Stimulated activated CD8-positive, alpha-beta memory T cell treated with anti-CD3 and anti-CD28 coated beads, Interleukin-2, amount 100 ng/mL, for 1 hour (primary cell): ENCODE measurements at places on chromosomes 3 and 15.

GRCh38 chr3:166195808-166196207, 358.6 kb upstream of the BCHE start:
- DNase-seq, result no peak

DNA sequence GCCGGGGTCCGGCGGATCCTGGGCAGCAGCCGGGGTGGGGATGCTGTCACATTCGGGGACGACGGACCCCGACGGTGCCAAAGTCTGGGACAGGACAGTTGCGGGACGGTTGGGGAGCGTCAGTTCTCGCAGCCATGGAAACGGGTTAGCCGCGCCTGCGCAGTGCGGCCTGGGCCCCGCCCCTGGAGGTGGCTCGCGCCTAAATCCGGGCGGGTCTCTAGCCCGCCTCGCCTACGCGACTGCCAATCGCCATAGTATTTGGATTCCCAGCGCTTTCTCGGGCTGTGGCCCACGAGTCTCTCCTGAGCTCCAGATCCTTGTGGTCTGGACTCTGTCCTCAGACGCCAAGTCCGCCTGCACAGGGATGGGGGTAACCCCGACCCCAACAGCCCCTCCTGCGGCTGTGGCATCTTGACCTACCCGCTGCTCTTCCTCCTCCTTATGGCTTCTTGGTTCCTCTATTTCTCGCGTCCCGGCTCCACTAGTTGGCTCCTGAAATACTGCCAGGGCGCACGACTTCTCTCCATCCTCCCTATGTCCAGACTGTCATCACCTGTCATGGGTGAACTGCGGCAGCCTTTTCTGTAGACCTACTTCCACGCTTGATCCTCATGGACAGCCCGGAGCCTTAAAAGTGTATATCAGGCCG, at the start of gene ZMYND10:
TSS of gene ZMYND10 (minus strand) at position 147 of the 649 bp plus-strand sequence. CDS start 153 bp downstream, outside the sequence.
- DNase-seq, result no peak

DNA sequence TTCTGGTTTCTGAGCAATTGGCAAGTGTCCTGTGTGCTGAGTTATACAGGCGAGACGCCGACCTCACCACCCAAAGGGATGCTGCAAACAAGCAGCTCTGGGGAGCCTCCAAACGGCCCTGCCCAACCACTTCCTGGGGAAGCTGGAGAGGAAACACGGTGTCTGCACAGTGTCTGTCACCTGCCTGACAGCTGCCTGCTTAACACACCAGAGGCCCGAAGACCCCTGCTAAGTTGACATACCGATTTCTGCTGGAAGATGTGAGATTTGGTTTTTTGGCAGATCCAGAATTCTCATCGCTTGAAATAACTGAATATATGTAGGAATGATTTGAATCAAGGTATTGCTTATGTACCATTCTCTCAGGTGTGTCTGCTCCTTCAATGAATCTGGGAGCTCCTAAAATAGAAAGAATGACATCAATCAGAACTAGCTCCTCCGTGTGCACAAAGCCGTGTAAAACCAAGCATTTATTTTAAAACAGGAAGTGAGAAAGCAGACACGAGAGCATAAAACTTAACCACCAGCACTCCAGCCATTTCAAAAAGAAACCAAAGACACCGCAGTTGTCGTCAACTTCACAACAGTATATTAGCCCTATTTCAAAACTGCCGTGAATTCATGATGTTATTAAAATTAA, 27.2 kb downstream of the LRRC2 start:
- peak; percentile 70 for DNase-seq

DNA sequence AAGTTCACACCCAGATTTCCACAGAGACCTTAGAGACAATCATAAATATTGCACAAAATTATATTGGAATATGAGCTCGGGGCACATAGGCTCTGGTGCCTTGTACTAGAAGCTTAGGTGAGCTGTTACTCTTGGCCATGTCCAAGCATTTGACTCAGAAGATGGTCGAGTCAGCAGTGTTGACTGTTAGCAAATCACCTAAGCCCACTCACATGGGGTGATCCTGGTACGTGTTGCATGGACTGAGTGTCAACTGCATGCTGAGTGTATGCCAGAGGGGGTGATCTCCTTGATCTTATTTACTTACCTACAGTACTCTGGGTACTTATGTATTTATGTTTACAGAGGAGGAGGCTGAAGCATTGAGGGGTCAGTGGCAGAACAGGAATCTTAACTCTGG, 14.0 kb downstream of the SMAD3 start:
- DNase-seq, result no peak

DNA sequence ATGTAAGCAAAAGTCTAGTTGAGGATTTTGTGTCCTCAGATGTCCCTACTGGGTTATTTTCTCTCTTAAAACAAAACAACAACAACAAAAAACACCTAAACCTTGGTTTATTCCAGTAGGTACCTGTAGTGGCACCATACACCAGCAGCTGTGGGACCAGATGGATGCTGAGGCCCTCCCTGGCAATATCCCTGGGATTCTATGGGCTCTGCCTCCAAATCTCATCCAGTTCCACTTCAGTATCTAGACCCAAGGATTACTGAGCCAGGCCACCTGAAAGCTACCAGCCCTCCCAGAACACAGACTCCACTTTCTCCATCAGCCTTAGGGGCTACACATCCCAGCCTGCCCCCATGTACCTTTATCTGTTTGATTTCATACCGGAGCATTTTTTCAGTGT, 1.7 kb downstream of the TIMP4 start:
- no peak for DNase-seq

- no peak for DNase-seq
Observed at GRCh38 chr15:95119041-95119610, 887.8 kb downstream of the MCTP2 start.

DNA sequence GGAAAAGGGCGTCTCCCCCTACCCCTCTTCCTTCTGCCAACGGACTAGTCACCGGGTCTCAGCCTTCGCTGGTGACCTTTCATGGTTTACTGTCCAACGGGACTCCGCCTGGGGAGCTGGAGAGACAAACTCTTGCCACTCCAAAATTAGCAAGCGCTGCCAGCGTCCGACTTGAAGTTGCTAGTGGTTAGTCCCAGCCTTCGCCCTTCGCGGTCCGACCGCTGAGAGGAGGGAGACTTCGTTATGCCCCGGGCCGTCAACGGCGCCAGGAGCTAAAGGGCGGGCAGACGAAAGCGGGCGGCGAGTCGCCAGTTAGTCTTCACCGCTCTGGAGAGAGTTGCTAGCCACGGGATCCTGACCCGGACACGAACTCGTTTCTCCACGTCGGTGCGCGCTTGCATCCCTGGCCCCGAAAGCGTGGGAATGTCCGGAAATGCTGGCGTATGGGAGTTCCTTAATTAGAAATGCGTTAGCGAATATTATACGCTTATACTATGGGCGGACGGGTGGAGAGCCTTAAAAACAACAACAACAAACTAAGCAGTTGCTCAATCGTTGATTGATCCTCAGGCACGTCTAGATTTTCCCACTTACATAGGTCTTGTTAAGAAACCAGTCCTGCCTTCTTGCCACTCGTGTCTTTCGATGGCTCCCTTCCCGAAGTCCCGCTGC, 716 bp downstream of the SMC4 start:
- no peak for DNase-seq

DNA sequence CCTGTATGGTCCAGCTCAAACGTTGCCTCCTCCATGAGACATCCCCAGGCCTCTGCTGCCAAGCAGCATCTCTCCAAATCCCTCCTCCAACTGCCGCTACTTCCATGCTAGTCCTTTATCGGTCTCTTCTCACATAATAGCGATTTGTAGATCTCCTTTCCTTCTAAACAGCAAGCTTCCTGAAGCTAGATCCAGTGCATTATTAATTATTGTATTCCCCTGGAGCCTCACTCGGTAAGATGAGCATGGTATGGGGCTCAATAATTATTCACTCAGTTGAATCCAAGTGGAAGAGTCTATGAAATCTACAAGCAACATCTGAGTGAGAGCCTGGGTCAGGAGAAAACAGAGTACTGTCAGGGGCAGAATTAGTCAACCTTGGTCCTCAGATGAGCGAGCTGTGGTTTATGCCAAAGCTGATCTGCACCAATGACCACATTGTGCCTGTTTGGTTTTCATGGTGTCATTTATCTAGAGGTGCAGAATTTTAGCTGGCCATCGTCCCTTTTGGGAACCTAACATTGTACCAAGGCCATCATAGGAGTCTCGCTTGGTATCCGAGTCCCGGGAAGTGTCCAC, 93.8 kb upstream of the UBE2E1 start:
- DNase-seq, result no peak

DNA sequence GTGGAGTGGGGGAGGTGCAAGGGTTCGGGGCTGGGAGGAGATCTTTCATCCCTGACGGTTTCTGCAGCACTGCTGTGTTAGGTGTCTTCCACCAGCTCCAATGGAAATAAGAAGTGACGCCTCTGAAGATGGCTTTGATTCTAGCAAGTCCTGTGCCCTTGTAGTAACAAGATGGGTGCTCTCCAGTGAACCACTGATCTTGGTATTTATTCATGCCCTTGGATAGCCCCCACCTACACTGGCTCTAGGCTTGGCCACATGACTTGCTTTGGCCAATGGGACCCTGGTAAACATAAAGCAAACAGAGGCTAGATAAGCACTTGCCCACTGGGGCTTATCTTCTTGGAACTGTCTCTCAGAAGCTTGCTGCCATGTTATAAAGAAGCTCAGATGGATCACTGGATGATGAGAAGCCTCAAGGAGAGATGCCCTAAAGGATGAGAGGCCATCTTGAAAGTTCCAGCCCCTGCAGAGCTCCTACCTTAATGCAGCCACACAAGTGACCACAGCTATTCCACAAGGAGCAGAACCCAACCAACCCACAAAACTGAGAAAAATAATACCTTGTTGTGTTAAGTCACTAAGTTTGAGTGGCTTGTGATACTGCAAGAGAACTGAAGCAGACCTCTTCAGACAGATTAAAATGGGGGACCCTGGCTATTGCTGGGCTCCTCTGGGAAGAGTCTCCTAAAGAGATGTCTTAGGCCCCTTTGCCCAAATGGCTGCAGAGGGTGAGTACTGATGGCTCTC, 137.9 kb downstream of the PDCD6IP start:
- DNase-seq, result no peak

GRCh38 chr3:107201146-107201545, 176.1 kb upstream of the CCDC54 start:
- DNase-seq, result no peak

DNA sequence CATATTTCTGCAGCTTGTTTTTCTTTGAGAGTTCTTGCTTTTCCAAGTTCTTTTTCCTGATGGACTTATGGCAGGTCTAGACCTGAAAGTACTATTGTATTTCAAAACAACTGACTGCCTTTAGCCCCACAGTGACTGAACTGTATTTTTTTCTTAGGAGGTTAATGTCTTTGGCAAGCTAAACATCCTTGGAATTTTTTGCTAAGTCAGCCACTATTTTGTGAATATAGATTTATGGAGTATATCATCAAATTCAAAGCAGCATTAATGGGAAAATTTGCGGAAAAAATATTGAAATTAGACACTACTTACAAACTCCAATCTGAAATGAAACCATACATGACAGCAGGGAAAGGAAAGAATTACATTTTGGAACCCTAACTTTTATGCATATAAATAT, 8.6 kb downstream of the PIK3CA start:
- no peak for DNase-seq

GRCh38 chr3:29337565-29337964, 56.7 kb downstream of the RBMS3 start:
- DNase-seq, result no peak
